ENCODE measurements at places on chromosomes 1 and 21.

GRCh38 chr1:214136324-214136919 is 144.5 kb upstream of the SMYD2 start:
- no peak for DNase-seq

DNA sequence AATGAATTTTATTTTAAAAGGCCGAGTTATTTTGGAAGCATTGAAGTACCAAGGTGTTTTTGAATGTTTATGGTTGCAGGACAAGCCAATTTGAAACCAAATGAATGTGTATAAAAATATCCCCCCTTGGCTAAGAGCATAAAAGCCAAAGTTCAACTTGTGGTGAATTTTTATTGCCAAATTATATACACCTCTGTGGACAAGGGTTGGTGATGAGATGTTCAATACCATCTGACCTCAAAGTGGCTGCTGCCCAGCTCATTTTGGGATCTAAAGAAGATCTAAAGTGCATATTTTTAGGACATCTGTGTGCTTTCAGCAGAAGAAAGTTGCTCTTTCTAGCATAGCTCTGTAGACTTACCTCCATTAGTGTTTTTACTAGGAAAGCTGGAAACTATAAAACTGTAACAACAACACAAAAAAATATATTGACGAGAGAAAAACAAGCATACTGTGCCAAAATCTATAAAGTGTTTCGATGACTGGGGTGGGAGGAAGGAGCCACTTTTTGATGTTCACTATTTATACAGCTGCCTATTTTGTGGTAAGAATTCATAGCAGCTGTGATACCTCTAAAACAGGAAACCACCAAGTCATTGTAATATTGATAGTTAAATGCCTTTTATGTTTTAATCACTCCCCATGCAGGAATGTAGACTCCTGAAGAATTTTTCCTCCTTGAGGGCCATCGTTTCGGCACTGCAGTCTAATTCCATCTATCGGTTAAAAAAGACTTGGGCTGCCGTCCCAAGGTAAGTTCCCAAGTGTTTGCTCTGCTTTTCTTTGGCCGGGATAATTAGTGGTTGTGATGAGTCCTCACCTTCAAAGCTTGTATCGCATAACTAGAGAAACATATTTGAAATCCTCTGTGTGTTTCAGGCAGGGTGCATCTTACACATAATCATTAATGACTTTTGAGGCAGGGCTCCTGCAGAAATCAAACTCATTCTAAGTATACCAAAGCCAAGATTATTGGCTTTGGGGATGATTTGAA is 83.2 kb downstream of the RGL1 start:
- DNase-seq: peak; percentile 45

DNA sequence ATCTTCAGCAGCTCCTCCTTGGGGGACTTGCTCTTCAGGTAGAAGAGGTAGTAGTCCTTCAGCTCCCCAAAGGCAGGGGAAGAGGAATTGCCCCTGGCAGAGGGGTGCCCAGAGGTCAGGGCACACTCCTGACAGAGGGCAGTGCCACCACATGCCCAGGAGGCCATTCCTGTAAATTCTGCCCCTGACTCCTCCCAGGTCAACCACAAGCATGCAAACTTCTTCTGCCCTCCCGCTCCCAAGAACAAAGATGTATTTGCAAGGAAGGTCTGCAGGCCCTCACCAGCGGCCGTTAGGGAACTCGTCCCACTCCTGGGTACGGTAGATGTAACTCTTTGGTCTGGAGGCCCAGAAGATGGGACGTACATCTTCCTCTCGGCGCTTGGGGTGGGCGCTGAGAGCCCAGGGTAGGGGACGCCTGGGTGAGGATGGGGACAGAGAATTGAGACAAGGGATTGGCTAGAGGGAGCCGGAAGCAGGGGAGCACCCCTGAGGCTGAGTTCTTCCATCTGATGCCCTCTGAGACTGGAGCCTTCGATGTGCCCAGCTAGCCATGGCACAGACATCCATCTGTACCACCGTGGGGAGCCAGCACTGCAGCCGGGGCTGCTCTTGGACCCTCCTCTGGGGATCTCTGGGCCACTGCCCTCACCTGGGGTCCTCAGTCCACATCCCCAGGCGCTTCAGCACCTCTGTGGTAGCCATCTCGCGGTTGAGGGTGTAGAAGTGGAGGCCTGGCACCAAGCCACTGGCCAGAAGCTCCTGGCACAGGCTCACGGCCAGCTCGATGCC is 11.1 kb downstream of the MTHFR start:
- no peak for DNase-seq

- no peak for DNase-seq
Observed at GRCh38 chr1:17061892-17062291, 8.1 kb upstream of the SDHB start.
